ENCODE measurements at places on chromosomes 13 and 19. TPM values are rescaled to one million over a fixed set of nuclear protein-coding genes. Genes with fewer than 3 reads are reported as not detected.
A peak's percentile ranks its signal among the peaks of the same experiment; 100 is the strongest.

GRCh38 chr13:108963846-108964600, 334.6 kb downstream of the MYO16 start:
- no peak for DNase-seq

- peak; percentile 80 for DNase-seq
These were observed 226.8 kb downstream of the LACC1 start for GRCh38 chr13:44106266-44107152.

- DNase-seq = no peak
These were observed 17.3 kb downstream of the SBK2 start for GRCh38 chr19:55519451-55520311.

DNA sequence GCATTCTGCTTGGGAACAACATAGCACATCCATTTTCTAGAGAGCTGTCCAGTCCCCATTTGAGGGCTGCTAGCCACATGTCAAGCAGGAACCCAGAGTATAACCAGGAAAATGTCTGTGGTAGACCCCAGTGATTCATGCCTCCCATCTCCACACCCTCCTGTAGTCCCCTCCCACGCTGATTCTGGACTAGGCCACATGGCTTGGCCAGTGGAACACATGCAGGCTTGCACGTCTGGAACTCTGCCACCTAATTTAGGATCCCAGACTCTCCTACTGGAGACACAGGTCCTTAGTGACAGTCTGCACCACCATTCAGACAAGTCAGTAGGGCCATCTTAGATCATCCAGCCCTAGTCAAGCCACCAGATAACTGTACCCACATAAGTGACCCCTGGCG, 149.8 kb downstream of the ZIC5 start:
- no peak for DNase-seq

DNA sequence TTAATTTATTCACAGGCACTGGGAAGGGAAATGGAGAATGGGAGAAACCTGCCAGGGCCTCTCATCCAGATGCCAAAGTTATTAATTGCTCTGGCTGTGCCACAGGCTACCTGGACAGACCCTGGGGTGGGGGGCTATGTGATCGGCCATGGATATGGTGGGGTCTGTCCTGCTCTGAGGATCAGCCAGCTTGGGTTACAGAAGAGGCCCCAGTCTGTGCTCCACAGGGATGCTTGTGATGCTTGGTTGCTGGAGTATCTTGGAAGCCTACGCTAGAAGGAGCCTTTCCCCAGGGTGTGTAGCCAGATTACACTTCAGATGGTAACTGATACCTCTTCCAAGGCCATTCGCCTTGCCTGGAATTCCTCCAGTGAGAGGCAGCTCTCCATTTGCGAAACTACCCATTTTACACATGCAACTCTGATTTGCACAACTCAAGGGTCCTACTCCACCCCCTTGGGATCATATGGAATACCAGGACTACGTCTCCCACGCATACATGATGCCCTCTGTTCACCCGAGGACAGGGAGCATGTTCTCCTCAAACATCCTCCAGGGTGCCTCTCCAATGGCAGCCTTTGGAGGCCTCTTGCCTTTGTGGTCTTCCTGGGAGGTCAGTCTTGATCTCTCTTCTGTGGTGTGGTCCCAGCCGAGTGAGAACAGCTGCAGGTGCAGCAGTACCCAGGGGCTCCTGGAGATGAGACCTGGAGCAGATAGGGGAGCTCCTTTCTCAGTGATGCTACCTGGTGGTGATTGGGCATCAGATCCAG, 186.6 kb upstream of the TSHZ3 start:
- DNase-seq = peak; percentile 80

- no peak for DNase-seq
These were observed 2163.1 kb upstream of the PCDH20 start for GRCh38 chr13:63578796-63579195.

DNA sequence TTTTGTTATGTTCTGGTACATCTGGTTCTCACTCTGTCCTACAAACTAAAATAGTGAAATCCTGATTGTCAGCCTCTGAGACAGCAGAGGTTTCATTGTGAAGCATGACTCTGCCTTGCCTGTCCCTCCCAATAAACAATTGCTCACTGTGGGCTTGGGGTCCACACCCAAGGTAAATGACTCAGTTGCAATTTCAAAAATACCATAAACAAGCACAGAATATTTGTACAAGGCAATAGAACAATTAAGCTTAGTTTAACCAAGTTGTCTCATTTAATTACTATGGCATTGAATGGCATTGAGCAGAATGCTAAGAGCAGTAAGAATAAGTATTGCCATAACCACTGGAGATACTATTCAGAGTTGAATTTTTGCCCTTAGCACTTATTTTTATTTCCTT, 353.6 kb downstream of the SPRY2 start:
- no peak for DNase-seq

DNA sequence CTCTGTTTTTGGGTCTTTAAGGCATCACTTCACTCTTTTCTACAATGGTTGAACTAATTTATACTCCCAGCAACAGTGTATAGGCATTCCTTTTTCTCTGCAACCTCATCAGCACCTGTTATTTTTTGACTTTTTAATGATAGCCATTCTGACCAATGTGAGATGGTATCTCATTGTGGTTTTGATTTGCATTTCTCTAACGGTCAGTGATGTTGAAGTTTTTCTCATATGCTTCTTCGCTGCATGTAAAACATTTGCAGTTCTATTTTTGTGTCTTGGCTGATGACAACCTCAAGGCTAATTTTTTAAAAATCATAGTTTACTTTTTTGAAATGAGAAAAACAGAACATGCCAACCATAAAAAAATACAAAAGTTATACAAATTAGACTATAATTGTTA, 258.2 kb upstream of the EDNRB start:
- DNase-seq = no peak

- DNase-seq = peak; percentile 93
These were observed 643 bp downstream of the SLC7A1 start for GRCh38 chr13:29594710-29595379.

DNA sequence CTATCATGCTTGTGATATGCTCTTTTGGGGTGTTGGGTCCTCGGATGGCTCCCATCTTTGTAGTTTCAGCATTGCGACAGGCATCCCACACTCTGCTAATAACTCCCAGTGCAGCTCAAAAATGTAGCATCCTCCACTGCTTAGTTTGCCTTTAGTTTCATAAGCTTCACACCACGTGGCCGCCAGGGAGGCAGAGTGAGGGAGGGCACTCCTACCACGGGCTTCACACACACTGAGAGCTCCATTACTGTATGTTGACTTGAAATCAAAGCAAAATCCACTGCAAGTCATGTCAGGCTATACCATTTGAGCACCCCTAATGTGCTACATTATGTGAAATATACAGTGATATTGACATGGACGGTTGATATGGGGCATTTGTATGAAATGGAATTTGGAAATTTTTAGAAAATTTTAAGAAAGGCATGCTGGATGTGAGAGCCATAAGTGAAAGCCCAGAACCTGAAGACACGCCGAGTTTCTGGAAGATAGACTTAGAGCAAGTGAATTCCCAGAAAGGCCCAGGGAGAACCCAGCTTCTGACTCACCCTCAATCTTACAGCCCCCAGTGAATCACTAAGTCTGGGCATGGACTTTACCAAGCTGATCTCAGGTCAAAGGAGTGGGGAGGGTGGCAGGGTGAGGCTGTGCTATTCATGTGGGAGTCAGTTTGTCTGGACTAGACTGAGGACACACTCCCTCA, 94.1 kb downstream of the HSPH1 start:
- DNase-seq = no peak

GRCh38 chr19:18167975-18168645, 5.5 kb upstream of the IFI30 start:
- no peak for DNase-seq

DNA sequence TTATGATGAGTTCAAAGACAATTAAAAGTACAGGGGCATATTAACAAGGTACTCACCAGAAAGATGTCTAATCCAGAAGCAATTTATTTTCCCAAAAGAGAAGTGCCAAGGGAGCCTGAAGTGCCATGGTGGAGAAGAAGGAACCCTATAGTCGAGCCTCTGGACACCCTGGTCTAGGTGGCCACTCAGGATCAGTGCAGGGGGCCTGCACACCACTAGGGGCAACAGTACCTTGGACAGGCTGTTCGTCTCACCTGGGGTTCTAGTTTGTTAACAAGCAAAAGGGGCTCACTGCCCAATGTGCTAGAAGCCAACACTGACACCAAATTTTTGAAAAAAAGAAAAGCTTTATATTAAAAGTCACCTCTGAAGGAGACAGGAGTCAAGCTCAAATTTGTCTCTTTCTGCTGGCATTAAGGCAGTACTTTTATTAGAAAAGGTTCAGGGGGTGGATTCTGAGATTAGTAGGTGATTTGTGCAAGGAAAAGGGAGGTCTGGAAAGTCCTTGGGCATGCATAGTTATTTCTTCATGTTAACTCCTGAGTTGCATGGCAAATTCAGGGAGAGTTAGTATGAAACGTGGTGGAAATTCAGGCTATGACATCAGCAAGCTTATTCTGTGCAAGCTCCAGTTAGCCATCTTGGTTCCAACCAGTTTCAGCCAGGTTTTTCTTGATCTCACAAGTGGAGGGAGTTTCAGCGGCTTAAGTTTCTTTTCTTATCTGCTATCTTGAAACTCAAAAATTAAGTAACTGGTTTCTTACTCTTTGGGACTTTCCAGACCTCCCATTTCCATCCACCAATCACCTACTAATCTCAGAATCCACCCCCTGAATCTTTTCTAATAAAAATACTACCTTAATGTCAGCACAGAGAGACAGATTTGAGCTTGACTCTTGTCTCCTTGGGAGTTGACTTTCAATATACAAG, 884 bp upstream of the CBY2 start:
- DNase-seq = peak; percentile 21

GRCh38 chr19:47047763-47048405, 540 bp downstream of the TMEM160 start:
- peak; percentile 93 for DNase-seq

DNA sequence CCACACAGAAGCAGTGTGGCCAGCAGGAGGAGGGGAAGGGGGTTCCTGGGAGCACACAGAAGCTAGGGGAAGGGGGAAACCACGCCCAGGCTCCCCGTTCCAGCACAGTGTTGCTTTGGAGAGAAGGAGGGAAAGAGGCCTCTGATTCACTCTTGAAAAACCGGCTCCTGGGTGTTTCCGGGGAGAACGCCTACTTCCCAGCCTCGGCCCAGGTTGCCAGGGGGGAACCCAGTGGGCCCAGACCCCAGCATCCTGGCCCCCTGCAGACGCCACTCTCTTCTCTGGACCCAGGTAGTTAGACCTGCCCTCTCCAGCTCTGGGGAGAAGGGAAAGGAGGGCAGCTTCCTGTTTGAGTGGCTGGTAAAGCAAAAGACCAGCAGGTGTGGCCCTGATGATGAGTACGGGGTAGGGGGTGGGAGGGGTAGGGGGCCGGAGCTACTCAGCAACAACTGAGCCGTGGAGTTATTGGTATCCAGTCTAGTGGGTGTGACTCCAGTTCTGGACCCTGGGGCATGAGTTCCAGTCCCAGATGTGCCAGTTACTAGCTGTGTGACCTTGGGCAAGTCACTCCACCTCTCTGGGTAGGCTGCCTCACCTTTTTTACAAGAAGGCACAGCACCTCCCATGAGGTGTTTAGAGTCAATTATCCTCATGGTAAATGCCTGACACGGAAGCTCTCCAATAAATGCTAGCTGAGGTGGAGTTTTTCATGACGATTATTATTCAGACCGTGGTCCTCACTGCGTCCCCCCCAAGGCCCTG, 836 bp downstream of the GIPC1 start:
- DNase-seq = no peak

GRCh38 chr13:41212881-41213280, 18.5 kb upstream of the KBTBD7 start:
- DNase-seq = no peak

GRCh38 chr13:99666146-99666805, 165.0 kb downstream of the TM9SF2 start:
- DNase-seq = peak; percentile 60

DNA sequence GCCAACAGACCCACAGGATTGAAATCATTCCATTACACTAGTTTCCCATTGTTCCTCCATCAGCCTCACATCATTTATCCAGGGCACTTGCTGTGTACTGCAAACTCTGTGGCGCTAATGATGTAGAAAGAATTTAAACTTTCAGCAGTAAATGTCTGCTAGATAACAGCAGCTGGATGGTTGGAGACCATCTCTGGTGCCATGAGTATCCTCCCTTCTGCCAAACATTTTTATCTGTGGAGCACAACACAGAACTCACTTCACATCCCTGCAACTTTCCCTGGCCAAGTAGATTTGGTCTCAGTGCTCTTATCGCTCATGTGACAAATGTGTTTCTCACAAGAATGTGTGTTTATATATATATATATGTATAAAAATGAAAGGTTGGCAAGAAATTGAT, 481.9 kb downstream of the FGF9 start:
- DNase-seq = no peak

DNA sequence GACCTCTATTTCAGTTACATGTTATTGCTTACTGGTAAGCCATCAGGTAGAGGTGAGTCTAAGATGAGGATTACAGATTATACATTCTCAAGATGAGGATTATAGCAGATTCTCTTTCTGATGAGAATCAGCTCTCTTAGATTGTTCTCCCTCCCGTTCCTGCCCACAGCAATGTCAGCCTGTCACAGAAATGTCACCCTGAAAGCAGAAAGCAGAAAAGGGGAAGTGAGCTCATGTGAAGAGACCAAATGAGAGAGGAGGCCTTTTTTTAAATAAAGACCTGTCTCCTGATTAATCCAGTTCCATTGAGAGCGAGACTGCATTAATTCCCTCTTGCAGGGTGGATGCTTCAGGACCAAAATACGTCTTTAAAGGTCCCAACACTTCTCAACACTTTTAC, 445.6 kb downstream of the KCTD12 start:
- DNase-seq = no peak

Gene TNFSF9
- total RNA-seq = not detected

Gene ABHD13
- 11.6 TPM for total RNA-seq

Gene SNRNP70
- total RNA-seq = 209 TPM

Gene RASAL3
- total RNA-seq = 3.9 TPM

Gene SIAH3
- not detected for total RNA-seq

Gene GARIN5A
- total RNA-seq = not detected

Gene ZNF208
- 15.0 TPM for total RNA-seq

Measured in esophagus muscularis mucosa (tissue), 4 donors.